ENCODE measurements at places on chromosomes 13 and 19. TPM values are rescaled to one million over a fixed set of nuclear protein-coding genes. Genes with fewer than 3 reads are reported as not detected.

The PRR19 gene
- total RNA-seq = 8.4 TPM

The ZNF579 gene
- total RNA-seq = 10.8 TPM

DNA sequence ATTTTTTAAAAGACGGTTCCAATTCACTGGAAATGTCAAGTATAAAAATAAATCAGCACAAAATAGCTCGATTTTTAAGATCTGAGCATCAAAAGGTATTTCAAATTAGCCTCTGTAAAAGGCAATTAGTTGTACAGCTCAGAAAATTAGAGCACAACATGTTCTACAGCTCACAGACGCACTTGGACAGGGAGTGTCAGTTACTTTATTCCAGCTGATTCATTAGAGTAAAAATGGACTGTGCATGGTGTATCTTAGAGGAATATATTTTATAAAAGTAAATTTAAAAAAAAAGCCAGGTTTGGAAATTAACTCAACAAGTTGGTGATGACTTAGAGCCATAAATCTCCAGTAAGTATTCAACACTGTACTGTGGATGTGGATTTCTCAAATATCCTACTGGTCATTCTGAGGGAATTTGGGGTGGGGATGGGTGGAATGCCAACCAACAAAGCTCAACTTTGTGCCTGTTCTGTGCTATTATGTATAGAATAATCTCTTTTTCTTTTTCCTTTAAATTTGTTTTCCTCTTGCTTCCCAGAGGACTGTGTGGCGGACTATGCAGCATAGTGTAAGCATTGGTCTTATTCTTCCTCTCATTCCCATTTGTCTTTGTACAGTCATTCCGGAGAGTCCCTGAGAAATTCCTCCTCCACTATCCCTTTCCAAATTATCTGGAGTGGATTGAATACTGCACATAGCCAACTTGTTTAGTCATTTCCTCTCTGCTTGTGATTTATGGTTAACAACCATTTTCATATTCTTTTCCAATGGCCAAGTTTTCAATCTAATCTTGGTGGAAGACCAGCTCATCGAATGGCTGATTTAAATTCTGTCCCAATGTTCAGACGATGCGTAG, 169.3 kb downstream of the DCT start:
- no peak for DNase-seq

- DNase-seq = no peak
These were observed 28.4 kb downstream of the SAE1 start for GRCh38 chr19:47158879-47159503.

DNA sequence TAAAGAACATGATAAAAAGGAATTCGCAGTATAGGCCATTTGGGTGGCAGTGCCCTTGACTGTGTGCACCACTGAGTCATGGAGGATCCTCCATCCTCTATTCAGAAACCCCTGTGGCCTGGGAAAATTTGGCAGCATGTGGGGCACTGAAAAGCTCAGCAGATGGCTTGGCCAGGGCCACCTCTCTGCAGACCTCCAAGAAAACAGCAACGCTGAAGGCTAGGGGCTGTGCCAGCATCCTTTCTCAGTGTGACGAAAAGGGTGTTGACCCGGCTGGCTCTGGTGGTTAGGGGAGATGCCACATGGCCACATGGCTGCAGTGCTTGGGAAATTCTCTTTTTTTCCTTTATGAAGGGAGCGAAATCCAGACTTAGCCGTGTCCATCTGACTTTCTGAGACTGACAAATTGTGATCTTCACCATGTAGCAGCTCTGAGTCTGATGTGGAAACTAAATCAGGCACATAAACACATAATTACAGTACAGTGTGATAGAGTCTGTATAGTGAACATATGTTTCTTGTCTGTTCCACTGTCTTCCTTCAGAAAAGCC, 178.0 kb downstream of the KCTD12 start:
- no peak for DNase-seq

DNA sequence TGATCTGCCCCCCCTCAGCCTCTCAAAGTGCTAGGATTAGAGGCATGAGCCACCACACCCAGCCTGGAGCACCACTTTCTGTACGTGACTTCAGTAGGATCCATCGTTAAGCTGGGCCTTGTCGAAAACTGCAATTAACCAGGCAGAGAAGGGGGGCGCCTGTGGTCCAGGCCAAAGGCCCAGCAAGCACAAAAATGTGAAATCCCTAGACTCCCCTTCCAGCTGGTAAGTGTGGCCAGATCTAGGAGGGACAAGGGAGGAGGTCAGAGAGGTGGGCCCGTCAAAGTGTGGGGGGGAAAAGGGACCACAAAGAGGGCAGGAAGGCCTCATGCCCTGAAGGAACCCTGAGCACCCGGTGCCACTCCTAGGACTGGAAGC, 13.8 kb downstream of the DDX39A start:
- DNase-seq = no peak

- DNase-seq = no peak
These were observed 287.5 kb upstream of the SOX21 start for GRCh38 chr13:94999871-95000270.
